ENCODE measurements at places on chromosomes 11 and 22.

- no peak for DNase-seq
Observed at GRCh38 chr11:7903940-7904339, 27.1 kb downstream of the OR10A6 start.

DNA sequence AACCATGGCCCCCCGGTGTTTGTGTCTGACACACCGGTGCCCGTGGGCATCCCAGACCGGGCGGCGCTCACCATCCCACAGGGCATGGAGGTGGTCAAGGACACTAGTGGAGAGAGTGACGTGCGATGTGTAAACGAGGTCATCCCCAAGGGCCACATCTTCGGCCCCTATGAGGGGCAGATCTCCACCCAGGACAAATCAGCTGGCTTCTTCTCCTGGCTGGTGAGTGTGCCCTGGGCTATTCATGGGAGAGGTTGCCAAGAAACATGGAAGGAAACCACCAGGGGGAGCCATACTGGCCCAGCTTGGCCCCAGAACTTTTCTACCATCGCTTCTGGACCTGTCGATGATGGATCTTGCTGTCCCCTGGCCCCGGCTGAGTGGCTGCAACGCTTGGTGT is 36.5 kb downstream of the PRDM11 start:
- DNase-seq: no peak

- DNase-seq: no peak
Observed at GRCh38 chr11:114522818-114523217, 36.9 kb downstream of the NXPE1 start.

GRCh38 chr22:49992921-49993648 is 19.5 kb downstream of the IL17REL start:
- DNase-seq: peak; percentile 61

DNA sequence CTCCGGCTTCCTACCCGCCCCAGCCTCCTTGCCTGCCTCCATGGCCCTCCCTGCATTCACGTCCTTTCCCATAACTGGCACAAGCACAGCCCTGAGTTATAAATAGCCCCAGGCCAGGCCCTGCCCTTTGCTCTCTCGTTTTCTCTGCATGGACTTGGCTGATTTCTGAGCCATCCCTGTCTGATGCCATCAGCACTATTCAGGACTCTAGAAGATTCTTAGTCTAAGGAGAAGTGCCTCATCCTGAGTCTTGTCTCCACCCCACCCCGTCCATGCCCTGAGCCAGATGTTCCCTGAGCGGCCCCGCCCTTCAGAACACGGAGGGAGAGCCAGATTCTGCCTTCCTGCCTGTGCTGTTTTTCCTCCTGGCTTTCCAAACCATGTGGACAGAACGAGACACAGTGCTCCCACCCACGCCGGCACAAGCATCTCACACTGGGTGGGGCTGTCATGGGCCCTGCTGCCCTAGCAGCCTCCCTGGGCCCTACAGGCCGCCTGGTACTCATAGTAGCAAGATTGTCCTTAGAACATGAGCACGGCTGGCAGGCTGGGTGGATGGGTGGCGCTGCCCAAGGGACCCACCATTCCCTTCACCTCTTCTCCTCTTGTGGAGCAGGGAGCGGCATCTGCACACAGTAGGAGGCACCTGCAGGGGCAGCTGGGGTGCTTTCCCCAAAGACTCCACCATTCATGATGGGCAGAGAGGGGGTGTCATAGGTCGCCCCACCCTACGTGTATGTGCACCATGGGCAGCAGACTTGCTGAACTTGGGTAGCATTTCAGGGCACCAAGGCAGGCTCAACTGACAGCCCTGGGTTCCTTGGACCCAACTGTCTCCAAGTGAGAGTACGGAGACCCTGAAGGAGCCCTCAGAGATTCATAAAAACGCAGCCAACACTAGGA is 76.9 kb downstream of the BCR start:
- no peak for DNase-seq

DNA sequence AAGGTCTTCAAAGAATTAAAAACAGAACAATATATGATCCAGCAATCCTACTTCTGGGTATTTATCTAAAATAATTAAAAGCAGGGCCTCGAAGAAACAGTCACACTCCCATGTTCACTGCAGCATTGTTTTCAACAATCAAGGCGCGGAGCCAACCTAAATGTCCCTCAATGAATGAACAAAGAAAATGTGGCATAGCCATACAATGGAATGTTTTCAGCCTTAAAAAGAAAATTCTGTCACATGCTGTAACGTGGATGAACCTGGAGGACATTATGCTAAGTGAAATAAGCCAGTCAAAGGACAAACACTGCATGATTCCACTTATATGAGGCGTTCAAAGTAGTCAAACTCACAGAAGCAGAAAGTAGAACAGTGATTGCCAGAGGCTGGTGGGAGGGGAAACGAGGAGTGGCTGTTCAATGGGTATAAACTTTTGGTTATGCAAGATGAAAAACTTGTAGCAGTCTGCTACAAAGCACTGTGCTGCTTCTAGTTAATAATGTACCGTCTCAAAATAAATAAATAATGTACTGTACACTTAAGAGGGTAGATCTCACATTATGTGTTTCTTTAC is 41.2 kb downstream of the SNX19 start:
- DNase-seq: no peak

DNA sequence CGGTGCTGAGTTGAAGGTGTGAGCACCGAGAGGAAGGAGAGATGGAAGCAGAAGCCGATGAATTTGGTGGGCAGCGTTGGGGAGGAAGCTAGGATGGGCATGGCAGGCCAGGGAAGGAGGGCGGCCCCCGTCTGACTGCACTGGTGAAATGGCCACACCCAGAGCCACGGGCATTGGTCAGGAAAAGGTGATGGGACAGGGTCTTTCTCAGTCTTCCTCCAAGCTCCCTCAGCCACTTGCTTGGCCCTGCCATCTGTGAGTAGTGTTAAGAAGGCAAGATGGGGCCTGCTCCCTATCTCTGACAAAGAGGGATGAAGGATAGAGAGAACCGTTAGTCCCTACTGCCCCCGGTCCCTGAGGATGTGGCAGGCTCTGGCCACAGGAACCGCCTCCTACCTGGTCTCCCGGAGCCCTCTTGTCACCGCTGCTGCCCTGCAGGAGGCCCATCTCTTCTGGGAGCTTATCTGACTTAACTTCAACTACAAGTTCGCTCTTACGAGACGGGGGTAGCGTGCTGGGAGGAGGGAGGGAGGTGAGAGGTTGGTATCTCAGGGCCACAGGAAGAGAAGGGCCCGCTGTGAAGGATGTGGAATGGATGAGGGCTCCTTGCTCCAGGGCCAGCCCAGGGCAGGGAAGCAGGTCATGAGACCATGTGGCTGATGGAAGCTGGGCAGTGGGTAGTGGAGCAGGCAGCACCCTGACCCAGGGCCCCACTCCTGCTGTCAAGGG is 6.8 kb downstream of the MCAM start:
- DNase-seq: no peak

DNA sequence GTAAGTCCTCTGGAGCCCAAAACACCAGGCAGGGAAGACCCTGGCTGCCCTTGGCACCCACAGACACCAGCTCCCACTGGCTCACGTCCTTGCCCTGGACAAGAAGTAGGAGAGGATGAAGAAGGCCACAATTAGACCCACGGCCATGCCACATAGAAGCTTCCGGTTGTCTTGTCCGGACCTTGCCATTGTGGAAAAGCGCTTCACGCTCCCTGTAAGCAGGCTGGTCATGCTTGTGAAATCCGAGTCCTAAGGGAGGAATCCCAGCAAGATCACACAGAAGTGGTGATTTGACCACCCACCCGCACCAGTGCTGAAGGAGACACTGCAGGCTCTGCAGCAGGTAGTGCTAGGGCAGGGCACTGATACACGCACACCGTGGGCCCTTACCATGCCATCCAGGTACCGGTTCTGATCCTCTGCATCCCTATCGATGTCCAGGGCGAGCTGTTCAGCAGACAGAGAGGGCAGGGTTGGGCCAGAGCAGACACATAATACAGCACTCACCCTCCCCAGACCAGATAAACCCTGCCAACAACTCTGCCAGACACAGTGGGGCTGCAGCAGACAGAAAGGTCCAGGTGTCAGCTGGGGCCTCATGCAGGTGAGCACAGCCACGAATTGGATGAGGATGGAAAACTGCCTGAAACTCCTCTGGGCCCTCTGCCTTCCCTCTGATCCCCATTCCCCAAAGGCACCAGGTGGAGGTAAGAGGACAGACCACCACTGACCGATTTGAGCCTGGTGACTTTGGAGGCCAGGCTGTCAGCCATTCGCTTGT is 1.8 kb downstream of the BET1L start:
- DNase-seq: no peak

- no peak for DNase-seq
Observed at GRCh38 chr11:117936973-117937372, 7.8 kb upstream of the TMPRSS13 start.

DNA sequence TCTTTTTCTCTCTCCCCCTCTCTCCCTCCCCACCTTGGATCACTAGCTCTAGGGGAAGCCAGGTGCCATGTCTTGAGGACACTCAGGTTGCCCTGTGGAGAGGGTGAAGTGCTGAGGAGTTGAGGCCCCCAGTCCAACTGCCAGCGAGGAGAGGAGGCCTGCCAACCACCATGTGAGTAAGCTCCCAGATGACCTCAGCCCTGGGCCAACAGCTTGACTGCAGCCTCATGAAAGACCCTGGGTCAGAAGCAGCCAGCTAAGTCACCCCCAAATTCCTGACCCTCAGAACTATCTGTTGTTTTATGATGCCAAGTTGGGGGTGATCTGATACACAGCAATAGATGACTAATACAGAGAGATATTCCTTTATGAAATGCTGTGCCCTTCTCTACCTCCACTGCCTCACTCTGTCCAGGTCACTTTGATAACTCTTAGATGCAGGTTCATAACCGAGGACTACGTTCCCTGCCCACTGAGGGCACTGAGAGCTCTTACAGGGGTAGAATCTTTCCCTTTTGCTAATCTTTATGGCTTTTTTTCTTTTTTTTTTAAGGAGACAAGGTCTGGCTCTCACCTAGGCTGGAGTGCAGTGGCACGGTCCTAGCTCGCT is 8.0 kb downstream of the ARFGAP3 start:
- DNase-seq: no peak

DNA sequence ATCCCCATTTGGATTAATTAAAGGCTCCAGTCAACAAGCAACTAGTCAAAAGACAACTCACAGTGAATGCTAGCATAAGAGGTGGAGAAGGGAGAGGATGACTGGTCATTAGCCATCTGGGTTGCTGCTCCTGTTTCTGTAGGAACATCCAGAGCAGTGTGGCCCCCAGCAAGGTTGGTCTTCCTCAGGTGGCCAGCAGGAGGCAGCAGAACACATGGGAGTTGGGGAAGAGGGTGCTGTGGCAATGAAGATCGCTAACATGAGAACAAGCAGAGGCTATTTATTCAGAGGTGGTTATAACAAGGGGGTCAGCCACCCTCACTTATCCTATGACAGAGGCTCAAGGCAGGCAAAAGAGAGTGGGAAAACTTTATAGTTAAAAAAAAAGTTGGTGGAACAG is 21.3 kb downstream of the IZUMO1R start:
- peak; percentile 39 for DNase-seq

DNA sequence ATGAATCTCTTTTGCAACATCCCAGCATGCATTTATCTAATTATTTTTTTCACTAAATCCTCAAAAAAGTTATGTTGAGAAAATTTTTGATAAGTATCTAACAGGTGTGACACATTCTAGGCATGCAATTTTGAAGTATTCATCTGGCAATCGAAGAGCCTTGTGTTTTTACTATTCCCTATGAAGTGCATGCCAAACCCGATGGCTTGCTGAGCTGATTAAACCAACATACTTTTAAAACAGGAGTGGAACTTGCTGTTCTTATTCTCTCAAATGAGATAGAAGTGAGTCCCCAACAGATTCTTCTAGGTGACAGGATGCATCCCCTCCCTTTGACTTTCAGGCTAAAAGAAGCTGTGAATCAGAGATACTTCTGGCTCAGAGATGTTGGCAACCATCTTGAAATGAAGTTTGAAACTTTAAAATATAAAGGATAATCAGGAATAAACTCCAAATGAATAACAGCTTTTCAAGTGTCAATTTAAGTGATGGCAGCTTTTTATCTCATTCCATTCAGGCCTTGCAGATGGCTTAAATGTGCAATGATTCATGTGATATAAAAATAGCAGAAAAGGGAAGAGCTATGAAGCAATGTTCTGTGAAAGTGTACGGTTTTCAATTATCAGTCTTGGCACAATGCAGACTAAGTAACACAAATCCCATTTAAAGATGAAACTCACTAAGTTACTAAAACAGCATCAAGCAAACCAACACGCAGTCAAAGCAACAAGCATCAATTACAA is 67.7 kb downstream of the APOL5 start:
- no peak for DNase-seq

DNA sequence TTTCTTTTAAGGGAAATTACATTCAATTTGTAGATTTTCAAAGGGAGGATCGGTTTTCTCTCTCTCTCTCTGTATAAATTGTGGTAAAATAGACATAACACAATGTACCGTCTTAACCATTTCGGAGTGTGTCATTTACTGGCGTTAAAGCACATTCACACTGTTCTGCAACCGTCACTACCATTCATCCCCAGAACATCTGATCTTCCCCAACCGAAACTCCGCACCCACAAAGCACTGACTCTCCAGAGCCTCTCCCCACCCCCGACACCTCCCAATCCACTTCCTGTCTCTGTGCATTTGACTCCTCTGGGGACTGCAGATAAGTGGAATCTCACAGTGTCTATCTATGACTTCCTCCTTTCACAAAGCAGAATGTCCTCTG is 15.9 kb upstream of the GRAMD4 start:
- DNase-seq: peak; percentile 87

GRCh38 chr11:23111527-23111926 is 251.3 kb upstream of the CCDC179 start:
- DNase-seq: no peak

DNA sequence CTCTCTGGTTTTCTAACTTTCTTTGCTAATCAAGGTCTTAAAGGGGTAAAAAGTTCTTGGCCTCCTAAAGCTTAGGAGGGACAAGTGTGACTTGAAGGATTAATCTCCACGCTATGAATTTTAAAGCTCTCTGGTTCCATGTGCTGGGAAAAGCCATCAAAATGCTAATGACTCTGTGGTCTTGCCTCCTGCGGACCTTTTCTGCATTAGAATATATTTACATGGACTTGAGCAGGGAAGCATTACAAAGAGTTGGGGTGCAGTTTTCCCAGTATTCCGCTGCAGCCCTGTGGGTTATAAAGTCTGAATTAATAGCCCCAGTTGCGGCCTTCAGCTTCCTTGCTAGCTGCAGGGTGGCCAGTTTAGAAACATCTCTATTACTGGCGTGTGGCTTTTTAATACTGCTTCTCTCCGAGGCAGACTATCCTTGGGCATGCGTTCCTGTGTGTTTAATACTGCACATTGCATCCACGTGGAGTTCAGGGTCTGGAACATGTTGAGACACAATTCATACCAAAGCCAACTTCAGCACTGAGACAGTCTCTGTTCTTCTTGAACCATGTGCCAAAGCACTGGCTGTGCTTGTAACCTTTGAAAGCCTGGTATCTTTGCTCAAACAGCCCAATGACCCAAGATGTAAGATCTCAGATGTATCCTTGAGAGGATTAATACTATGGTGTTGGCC is 27.3 kb downstream of the TSPAN18 start:
- no peak for DNase-seq

- DNase-seq: no peak
Observed at GRCh38 chr11:36617543-36618362, 19.7 kb upstream of the RAG2 start.

GRCh38 chr11:35526370-35526792 is 965 bp upstream of the PAMR1 start:
- DNase-seq: no peak

GRCh38 chr11:12863605-12864121 is 145.5 kb upstream of the RASSF10 start:
- DNase-seq: no peak

- DNase-seq: no peak
Observed at GRCh38 chr11:17594686-17595192, 47.7 kb downstream of the OTOG start.

- DNase-seq: no peak
Observed at GRCh38 chr11:115718106-115718505, 213.9 kb upstream of the CADM1 start.

- DNase-seq: no peak
Observed at GRCh38 chr11:111736181-111736590, 30.0 kb downstream of the PPP2R1B start.
